ENCODE measurements at places on chromosomes 12 and 14.

GRCh38 chr12:124381456-124382296 is 86.8 kb downstream of the RFLNA start:
- no peak for DNase-seq

- DNase-seq = peak; percentile 57
These were observed at the start of gene JAG2 for GRCh38 chr14:105168496-105168978. Gene JAG2, minus strand, starts transcription at chr14:105168776. Its CDS starts 356 bp downstream, at chr14:105168420.

DNA sequence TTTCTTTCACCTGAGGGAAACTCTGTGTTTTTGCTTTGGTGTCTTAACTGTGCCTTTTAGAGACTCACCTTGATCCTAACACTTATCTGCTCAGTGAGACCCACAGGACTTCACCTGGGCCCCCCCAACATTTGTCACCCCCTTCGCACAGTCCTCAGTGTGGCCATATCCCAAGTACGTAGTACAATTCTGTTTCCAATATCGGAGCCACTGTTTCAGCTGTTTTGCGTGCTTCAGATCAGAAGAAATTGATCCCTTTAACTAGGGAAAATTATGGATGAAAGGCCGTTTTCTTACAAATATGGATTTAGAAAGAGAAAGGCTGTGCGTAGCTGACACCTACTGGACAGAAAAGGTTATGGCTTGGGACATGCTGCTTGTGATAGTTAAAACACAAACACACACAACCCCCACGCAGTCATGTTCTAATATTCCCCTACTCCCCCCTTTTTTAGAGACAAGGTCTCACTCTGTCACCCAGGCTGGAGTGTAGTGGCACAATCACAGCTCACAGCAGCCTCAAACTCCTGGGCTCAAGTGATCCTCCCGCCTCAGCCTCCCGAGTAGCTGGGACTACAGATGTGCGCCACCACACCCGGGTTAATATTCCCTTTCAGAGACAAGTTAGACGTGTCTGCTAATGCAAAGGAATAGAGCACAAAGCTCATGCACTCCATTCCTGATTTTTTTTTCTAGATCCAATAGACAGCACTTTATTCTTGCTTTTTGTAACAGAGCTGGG is 3.6 kb upstream of the SLC7A8 start:
- no peak for DNase-seq

GRCh38 chr12:124509676-124510300 is 57.6 kb downstream of the NCOR2 start:
- no peak for DNase-seq

- no peak for DNase-seq
These were observed 2.6 kb upstream of the PRKD1 start for GRCh38 chr14:29930283-29930682.

GRCh38 chr14:24508155-24508840 is at the start of gene CMA1:
Gene CMA1, minus strand, starts transcription at chr14:24508265. Its CDS starts 30 bp downstream, at chr14:24508235.
- DNase-seq = no peak

- DNase-seq = peak; percentile 31
These were observed 770 bp downstream of the ABHD4 start for GRCh38 chr14:22598896-22599244.

- no peak for DNase-seq
These were observed 179.0 kb upstream of the IGF1 start for GRCh38 chr12:102659200-102659911.

DNA sequence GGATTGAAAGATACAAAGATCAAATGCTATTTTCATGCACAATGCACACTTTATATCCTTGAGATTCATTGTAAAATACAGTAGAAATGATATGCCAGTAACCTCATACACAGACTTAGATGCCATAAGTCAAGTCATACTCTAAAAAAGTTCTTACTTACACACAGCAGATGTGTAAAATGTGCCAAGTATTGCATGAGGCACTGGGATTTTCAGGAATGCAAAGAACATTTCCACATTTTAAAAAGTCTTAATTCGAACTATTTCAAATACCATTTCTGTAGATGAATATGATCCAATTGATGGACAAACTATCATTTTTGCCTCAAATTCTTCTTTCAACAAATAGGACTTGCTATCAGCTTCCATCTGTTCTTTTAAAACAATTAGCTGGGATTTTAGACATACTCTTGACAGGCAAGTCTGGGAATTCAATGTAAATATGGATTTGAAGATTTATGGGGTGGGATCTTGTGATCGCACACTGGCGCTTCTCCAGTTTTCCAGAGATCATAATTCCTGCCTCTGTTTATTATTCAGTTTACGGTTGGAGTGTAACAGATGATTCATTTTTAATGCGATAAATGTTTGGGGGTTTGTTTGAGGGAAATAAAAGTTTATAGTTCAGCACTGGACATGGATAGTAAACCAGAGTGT is 183.8 kb downstream of the PAX9 start:
- DNase-seq = no peak

DNA sequence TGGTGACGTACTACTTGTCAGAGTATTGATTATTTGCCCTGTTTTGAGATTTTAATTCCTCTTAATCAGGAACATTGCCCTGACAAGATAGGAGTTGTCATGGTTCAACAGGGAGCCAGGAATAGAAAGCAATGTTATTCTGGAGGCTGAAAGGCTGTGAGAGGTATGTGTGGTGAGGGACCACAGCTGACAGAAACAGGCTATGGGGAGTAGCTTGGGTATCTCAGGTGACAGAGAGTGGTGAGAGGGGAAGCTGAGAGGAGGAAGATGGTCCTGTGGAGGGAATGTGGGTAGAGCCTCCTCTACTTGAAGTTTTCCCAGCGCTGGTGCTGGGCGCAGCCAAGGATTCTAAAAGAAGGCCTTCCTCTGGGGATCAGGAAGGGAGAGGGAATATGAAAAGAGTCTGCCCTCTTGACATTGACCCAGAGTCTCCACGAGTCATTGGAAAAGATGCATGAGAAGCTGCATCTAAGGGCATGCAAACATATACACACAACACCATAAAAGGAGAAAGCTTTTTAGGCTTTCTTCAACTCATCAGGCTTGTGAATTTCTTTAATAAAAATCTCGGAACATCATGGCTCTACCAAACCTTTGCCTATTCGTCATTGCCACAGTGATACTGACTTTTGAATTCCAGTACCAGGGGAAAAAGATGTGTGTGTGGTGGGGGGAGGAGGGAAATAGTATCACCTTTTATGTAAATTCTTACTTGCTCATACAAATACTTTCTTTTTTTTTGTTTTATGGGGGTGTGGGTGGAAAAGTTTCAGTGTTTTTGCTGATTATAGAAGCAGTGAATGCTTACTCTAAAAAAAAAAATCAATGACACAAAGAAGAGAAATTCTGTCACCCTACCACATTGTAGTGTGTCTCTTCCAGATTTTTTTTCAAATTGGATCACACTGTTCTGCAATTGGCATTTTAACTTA is 39.9 kb upstream of the DHRS7 start:
- no peak for DNase-seq

GRCh38 chr14:76328457-76329137 is 47.3 kb upstream of the ESRRB start:
- no peak for DNase-seq

DNA sequence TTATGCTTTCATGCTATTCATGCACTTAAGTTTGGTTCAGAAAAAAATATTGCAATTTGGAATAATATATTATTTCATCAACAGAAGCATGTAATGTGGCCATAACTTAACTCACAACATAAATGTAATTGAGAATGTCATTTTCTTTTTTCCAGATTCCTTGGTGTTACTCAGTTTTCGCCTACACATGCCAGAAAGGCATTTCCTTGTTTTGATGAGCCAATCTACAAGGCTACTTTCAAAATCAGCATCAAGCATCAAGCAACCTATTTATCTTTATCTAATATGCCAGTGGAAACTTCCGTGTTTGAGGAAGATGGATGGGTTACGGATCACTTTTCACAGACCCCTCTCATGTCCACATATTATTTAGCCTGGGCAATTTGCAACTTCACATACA is 14.4 kb downstream of the TRHDE start:
- DNase-seq = no peak

GRCh38 chr12:98582093-98582492 is 11.4 kb upstream of the SLC25A3 start:
- no peak for DNase-seq

DNA sequence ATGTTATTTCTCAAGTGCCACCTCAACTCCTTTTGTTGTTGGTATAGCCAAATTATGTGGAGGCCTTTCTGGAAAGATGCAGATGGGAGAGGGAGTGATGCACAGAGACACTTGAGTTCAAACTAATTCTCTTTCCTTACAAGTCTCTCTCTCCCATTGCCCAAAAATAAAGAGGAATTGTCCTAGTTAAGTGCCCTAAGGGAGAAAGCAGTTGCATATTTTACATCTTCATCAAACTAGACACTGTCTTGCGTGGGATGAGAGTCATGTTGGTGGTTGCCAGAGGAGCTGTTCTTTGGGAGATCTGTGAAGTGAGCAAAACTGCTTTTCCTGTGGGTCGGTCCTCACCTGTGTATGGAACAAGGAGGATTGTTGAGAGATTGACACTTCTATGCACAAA is 72.2 kb downstream of the EP400 start:
- DNase-seq = no peak

- DNase-seq = no peak
These were observed 160.7 kb downstream of the PHLDA1 start for GRCh38 chr12:75870878-75871277.

DNA sequence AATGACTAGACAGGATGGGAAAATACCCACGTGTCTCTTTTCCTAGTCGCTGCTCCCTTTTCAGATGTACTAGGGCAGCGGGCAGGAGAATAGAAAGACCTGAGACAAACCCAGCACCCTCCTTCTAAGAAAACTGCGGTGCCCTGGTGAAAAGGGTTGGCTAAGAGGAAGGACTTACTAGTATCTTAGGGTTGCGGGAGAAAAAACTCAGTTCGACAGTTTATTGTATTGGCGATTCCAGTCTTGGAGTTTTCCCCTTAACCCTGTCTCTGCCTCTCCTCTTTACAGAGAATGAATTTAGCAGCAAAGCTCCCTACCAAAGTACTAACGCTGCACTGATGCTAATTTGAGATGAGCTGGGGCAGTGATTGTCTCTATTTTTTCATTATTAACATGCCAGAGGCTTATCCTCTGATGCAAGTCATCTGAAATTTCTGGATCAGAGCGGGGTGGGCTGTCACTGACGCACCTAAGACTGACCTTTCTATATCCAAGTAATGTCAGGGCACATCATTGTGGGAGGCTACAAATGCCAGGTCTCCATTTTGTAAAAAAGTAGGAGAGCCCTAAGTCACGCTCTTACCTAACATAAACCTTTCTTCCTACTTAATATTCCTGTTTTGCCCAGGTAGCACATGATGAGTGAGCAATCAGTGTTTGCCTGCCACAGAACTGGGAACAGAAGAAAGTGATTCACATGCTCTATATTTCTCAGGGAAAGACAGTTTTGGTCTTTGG is 916 bp upstream of the PAWR start:
- no peak for DNase-seq

DNA sequence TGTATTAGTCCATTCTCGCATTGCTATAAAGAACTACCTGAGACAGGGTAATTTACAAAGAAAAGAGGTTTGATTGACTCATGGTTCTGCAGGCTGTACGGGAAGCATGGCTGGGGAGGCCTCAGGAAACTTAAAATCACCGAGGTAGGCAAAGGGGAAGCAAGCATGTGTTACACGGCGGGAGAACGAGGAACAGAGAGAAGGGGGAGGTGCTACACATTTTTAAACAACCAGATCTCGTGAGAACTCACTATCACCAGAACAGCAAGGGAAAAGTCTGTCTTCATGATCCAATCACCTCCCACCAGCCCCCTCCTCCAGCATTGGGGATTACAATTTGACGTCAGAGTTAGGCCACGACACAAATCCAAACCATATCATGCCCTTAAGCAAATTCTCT is 13.3 kb upstream of the MAX start:
- no peak for DNase-seq

GRCh38 chr12:52582486-52582885 is 8.8 kb upstream of the KRT74 start:
- no peak for DNase-seq

Measured in activated naive CD8-positive, alpha-beta T cell treated with anti-CD3 and anti-CD28 coated beads for 36 hours (primary cell).